ENCODE measurements at places on chromosomes 4 and X.

GRCh38 chrX:47831788-47832187 lies 4.9 kb upstream of the ZNF81 start:
- no peak overlapping the region for H3K27ac ChIP-seq
- H3K27me3 ChIP-seq = no peaks in the 10 kb centered on the region
- peak; percentile 67 for DNase-seq
- H3K36me3 ChIP-seq = no peaks in the 10 kb centered on the region
- H3K4me1 ChIP-seq = peaks cover 9% of the 10 kb centered on the region

DNA sequence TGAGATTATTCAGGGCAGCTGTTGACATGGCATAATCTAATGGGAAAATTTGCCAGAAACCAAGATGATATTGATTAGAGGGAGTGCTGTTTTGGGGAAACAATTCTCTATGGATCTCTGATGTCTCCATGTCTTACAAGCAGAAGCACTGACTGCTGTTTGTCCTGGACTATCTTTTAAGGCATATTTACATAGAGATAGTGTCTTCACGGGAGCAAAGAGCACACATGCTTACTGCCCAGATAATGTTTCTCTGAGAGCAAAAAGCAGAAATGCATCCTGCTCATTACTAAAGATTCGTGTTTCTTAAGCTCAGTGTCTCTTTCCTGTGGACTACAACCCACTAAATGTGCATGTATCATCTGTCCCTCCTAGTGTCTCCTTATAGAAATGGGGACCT lies 41.3 kb upstream of the GLRA3 start:
- no peaks in the 10 kb centered on the region for H3K36me3 ChIP-seq
- no peak for DNase-seq
- no peak overlapping the region for H3K4me3 ChIP-seq
- H3K27ac ChIP-seq = no peak overlapping the region
- H3K27me3 ChIP-seq = no peaks in the 10 kb centered on the region
- H3K4me1 ChIP-seq = no peaks in the 10 kb centered on the region

- no peaks in the 10 kb centered on the region for H3K4me1 ChIP-seq
- H3K27me3 ChIP-seq = peaks cover 3% of the 10 kb centered on the region
- H3K36me3 ChIP-seq = no peaks in the 10 kb centered on the region
- no peak overlapping the region for H3K4me3 ChIP-seq
- DNase-seq = no peak
Observed at GRCh38 chr4:76772498-76773106, 125.3 kb downstream of the SOWAHB start.

- peaks cover 28% of the 10 kb centered on the region for H3K4me1 ChIP-seq
- no peak for DNase-seq
- H3K27ac ChIP-seq = peak overlapping the region; percentile 4
Observed at GRCh38 chr4:107999932-108000539, 10.3 kb downstream of the HADH start.

All from activated CD8-positive, alpha-beta T cell treated with anti-CD3 and anti-CD28 coated beads for 36 hours (primary cell).